ENCODE measurements at places on chromosomes 3 and 15.

DNA sequence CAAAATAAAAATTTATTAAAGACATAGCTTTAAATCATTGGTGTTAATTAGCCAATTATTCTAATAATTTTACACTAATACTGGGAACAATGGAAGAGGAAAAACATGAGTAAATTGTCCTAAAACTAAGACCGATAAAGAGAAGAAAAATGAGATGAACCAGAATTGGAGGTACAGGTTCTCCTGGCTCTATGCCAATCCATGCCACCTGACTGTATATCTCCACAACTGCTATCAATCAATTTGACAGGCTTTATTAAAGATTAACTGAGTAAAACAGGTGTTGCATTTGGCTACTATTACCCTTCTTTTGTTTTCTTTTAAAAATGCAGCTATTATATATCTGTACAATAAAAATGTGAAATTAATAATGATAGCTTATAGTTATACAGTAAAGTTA is 850.0 kb downstream of the CADM2 start:
- DNase-seq = no peak

GRCh38 chr3:152405915-152406802 is 137.4 kb downstream of the MBNL1 start:
- DNase-seq = no peak

DNA sequence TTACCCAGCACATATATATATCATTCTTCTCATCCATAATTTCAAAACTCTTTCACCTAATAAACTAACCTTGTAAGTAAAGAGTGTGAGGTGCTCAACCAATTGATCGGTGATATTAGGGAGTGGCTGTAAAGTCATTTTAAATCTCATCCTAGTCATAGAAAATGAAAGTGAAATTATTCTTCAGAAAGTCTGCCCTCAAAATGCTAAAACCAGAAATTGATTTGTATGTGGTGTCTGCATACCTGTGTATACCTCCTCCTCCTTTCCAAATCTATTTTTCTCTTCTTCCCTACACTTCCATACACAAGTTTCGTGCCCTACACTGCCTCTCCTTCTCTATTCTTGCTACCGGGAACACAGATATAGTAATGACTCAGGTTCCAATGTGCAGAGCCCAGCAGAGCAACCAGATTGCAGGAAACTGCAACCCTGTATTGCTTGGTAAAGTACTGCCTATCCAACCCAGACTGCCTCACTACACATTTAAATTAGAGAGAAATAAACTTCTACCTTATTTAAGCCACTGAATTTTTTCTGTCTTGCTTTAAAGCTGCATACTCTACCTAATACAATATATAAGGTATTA is 7.4 kb upstream of the TBC1D5 start:
- peak; percentile 28 for DNase-seq

- no peak for DNase-seq
These were observed 1163.6 kb downstream of the NSUN3 start for GRCh38 chr3:95226437-95226836.

- no peak for DNase-seq
These were observed 3.6 kb downstream of the CCRL2 start for GRCh38 chr3:46410669-46411068.

GRCh38 chr3:175668300-175668699 is 809.2 kb downstream of the NAALADL2 start:
- no peak for DNase-seq

DNA sequence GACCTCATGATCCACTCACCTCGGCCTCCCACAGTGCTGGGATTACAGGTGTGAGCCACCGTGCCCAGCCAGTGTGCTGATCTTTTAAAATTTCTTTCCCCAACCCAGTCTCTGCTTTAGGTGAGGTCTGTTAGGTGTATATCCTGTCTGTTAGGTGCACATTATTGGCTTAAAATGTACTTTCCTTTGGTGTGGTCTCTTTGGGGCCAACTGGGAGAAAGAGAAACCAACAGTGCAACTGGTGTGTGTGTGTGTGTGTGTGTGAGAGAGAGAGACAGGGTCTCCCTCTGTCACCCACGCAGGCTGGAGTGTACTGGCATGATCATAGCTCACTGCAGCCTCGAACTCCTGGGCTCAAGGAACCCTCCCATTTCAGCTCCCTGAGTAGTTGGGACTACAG is 50.3 kb upstream of the GNB5 start:
- peak; percentile 40 for DNase-seq

DNA sequence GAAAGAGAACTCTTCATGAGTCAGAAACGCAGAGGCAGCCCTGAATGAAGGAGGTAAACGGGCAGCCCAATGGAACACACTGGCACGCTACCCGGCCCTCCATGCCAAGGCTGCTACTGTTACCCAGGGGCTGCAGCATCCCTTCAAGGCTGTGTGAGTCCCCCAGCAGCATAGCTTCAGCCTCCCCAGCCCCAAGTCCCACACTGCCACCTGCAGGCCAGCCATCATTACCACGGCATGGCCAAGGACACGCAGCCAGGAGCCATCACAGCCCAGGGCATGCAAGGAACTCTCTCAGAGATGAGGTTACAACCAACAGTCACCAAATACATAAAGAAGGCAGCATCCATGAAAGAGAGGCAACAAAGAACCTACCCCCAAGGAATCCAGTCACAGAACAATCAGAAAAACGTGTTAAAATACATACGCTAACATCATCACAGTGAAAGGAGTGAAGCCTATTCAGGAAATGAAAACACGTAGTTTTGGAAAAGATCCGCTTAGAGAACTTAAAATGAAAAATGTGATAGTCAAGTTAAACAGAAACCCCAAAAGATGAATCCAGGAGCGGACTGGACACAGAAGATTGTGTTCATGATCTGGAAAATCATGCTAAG is 22.4 kb downstream of the PLA2G4F start:
- DNase-seq = peak; percentile 36

DNA sequence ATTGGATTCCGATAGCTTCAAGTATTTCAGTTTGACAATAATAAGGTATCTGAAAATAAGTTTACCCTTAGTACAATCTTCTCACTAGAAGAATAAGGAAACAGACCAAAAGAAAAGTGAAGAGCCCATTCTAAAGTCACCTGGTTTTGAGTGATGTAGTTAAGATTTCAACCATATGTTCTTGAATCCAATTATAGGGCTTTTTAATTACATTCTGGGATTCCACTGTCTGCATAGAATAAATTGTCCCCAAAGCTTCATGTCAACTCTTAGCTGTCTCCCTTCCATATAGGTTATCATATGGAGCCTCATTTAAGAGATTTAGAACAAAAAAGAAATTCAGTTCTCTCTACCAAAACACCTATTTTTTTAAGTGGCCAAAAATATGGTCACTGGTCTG is 1158.8 kb downstream of the IGSF11 start:
- DNase-seq = no peak

DNA sequence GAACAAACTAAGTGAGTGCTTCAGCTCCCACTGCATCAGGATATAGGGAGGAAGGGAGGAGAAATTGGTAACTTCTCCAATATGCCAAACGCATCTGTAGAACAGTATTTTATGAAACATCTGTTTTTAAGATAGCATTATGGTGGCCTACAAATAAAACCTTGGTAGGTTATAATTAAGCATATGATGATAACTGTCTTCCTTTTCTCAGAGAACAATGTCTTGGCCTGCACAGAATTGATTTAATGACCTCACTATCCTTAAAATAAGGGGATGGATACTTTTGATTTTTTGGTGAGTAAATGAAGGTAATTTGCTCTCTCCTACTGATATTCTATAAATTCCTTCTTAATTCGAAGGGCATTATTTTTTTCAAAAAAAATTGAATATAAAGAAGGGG is 451.5 kb upstream of the TGFBR2 start:
- DNase-seq = no peak

DNA sequence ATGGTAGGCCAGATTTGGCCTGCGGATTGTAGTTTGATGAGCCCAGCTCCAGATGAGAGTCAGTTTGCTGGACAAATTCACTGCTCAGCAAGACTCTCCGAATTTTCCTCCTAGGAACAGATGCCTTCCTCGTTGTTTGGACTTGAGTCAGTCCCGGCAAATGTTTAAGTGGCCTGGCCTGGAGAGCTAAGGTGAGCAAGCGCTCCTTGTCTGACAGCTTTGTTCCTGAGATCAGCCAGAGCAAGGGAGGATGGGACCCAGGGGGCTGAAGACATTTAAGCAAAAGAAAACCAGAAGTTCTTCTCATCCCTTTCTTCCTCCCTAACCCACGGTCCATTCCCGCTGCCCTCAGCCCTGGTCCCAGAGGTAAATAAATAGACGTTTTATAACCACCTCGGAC is 40.3 kb downstream of the POLR2M start:
- no peak for DNase-seq

Data from CD4-positive, alpha-beta T cell treated with Interleukin-17A for 1 hour (primary cell).